HCT116 (cell line): ENCODE measurements at places on chromosomes 6 and 20.

- no peak for DNase-seq
Observed at GRCh38 chr6:113089056-113089455, 741.9 kb downstream of the RFPL4B start.

- no peak for DNase-seq
Observed at GRCh38 chr6:97347111-97347510, 64.1 kb upstream of the MMS22L start.

- DNase-seq = no peak
Observed at GRCh38 chr20:63156221-63156671, 59.7 kb downstream of the YTHDF1 start.

DNA sequence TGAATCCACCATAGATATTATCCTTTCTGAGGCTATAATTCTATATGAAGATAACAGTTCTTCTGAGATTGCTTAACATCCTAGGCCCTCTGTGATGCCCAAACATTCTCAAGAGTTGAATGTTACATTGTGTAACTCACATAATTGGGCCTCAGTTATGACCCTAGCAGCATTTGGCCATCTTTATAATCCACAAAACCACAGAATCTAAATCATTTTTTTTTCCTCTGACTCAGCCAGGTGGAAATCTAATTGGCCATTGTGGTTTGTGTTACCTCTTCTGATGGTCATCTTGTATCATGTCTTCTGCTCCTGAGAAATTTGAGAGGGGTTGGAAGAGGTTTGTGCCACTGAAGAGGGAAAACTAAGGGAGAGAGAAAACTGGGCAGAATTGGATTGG is 99.5 kb downstream of the LINC00237 start:
- no peak for DNase-seq

DNA sequence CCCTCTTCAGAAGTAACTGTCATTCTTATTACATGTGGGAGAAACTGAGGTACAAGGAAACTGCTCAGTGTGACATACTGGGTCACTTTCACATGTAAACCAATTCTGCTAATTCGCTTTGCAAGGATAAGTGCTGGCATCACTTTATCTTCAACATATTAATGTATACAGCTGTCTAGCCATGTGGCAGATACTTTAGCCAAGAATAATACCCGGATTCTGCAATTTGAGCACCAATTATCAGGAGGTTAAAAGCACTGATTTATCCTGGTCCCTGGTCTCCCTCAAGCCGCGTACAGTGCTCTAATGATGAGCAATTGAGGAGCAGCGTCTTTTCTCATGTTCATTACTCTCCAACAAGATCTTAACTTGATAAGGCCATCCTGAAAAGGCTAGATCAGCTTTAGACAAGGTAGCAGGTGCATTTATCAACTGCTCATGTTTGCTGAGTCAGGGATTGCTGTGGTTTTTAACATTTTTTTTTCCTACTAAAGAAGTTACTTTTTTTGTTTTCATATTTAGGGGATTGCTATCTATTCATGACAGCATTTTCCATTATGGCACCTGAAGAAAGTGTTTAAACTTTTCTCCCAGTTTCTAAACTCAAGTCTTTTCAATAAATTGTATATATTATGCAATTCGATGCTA is 1066.3 kb upstream of the MAP3K7 start:
- DNase-seq = no peak

DNA sequence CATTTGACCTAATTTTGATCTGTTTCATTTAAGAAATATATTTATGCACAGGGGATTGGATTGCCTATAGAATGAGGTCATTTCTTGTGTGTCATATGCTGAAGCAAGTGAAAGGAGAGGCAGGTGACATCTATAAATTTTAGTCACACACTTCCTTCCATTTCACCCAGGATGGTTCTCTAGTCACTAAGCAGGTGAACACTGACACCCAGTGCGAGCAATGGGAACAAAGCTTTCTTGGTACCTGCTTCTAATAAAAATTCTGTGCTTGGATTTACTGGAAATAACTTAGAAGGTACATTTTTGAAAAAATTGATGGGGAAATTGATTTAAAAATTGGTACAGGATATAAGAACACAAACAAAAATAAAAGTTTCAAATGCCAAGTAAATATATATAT is 66.9 kb upstream of the MC3R start:
- DNase-seq = no peak

DNA sequence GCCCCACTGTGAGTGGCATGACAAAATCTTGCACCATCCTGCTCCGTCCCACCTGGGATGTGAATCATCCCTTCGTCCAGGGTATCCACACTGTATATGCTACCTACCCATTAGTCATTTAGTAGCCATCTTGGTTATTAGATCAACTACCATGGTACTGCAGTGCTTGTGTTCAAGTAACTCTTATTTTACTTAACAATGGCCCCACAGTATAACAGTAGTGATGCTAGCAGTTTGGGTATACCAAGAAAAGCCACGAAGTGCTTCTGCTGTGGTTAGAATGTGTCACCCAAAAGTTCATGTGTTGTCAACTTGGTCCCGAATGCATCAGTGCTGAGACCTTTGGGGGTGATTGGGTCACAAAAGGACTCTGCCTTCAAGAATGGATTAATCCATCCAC is 11.7 kb downstream of the OSER1 start:
- DNase-seq = no peak

- no peak for DNase-seq
Observed at GRCh38 chr6:113651920-113652319, 205.2 kb upstream of the MARCKS start.

- DNase-seq = no peak
Observed at GRCh38 chr6:142531727-142532126, 229.9 kb downstream of the ADGRG6 start.

DNA sequence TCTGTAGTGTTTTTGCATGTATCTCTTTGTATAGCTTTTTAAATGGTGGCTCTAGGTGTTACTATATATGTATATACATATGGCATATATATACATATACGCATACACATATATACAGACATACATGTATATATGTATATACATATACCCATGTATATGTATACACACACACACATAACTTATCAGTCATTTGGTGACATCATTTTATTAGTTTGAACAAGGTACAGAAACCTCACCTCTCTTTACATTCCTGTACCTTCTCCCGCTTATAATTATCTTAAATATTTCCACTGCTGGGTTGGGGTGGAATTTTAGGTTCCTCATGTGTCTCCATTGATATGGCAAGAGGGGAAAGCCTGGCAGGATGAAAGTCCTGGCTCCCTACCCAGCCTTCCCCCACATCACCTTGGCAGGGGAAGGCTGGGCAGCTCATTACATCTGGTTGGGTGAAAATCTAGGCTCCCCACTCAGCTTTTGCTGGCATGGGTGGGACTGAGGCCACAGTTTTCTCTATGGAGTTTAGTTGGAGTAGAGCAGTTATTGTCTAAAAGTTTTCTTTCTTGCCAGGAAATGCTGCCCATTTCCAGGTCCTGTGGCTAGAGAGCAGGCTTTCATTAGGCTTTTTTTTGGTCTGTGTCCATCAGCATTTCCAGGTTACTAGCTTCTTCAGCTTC is 7.6 kb downstream of the GLO1 start:
- DNase-seq = no peak

DNA sequence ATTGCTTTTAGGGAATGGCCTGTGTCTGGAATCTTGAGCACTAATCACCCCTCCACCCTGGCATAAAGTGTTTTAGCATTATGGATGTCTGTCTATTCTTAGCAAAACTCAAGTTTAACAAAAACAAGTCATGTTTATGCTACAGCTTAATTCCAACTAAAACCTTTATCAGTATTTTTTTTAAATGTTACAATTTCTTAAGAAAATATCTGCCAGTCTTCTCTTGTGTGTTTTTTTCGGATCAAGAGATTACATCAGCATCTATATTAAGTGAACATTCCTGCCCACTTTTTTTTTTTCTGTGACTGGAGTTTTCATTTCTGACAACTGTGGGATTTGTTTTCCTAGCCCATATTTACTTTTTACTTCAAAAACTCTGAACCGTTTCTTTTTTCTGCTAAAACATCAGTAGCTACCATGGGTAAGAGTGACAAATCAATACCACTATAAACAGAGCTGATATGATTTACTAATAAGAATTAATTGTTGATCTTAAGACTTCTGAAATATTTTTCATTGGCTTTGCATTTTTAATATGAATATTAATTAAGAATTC is 94.3 kb downstream of the EDN1 start:
- no peak for DNase-seq

DNA sequence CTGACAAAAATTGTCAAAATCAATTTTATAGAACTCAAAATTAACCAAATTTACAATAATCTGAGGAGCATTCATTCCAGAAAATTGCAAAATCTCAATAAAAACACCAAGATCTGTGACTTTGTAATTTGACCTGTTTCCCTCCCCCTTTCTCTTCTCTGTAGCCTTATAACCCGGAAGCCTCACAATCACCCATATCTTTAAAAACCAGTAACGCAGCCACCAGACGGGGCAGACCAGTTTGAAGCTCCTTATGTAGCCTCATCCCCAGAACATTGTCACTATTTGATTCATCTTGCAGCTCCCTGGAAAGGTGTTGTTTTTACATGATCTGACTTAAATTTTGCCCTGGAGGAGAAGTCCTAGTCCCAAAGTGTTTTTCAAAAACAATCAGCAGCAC is 27.5 kb upstream of the TGM6 start:
- no peak for DNase-seq

- no peak for DNase-seq
Observed at GRCh38 chr6:39157511-39157910, 42.5 kb upstream of the SAYSD1 start.

DNA sequence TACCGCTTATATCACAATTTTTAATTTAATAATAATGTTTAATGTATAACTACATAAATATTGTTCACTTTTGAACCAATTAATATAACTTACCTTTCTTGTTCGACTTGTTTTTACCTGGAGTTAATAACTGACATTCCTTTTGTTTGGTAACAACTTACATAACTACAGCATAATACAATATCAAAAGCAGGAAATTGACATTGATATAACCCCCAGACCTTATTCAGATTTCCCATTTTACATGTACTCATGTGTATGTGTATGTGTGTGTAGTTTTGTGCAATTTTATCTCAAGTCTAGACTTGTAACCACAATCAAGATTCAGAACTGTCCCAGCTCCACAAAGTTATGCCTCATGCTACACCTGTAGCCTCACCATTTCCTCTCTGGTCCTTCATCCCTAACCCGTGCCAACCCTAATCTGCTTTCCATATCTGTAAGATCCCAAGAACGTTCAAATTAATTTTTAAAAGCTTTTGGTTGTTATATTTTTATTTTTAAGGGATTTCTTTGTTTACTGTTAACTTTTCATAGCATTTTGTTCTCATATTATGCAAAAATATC is 190.6 kb downstream of the MANEA start:
- no peak for DNase-seq

GRCh38 chr6:164753517-164753916 is 555.9 kb downstream of the C6orf118 start:
- peak; percentile 13 for DNase-seq

DNA sequence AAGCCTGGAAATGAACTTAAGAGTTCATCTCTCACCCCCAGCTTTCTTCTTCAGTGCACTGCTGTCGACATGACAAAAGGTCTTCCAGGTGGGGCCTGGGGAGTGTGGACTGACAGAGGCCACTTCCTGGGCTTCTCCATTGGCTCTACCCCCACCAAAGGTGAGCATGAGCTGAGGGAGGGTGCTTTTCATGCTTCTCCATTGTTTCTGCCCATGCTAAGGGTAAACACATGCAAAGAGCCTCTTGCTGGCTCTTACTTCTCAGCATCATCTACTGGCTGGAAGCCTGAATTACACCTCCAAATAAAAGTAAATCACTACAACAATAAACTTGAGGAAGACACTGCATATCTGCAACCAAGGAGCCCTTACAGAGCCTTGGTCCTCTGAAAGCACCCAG is 227.2 kb downstream of the EPM2A start:
- no peak for DNase-seq

DNA sequence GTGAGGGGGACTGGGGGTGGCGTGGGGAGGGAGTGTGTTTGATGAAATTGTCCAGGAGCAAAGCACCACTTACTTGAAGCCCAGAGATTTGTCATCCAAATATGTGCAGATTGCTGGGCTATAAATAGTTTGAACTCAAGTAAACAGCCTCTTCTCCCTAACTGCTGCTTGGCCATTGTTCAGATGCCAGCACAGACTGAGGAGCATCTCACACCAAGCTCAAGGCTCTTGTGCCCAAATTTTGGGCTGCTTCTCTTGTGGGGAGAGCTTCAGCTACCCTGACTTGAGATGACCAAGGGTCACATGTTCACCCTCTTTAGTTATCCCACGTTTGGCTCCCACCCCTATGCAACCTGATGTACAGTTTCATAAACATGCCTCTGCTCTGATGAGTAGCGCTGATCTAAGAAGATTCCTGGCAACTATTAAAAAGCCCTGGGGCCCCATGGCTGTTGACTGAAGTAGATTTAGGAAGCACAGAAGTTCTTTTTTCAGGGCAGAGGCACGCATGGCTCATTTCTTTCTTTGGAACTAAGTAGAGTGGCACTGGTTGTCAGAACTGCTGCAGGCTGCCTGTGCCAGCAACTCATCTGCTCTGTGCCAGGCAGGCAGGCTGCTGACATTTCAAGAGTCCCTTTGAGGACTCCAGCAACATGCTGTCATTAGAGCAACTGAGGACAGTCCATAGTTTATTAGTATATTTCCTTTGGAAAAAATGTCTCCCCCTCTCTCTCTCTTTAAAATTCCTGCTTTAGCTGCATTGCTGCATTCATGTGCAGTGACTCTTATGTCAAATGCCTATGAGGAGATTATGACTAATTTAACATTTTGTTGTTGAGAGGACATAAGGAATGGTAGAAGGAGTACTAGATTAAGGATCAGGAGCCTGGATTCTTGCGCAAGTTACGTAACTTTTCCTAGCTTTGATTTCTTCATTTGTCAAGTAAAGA is 9.6 kb upstream of the PKIG start:
- no peak for DNase-seq

- no peak for DNase-seq
Observed at GRCh38 chr20:25469558-25469957, 62.1 kb downstream of the GINS1 start.

DNA sequence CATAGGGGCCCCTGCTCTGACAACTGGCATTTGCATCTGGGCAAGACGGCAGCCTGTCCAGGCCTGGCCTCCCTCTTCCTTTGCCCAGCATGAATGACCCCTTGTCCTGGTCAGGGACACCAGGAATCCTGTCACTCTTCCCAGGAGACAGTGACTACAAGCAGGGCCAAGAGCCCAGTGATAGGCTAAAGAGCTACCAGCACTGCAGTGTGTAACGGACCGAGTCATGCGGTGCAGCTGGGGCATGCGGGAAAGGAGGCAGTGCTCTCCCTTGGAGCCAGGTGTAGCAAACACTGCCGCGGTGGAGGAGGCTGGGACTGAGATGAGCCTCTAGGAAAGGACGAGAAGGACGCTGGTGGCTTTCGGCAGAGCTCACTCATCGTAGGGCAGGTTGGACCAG is 38.7 kb upstream of the DSP start:
- no peak for DNase-seq

DNA sequence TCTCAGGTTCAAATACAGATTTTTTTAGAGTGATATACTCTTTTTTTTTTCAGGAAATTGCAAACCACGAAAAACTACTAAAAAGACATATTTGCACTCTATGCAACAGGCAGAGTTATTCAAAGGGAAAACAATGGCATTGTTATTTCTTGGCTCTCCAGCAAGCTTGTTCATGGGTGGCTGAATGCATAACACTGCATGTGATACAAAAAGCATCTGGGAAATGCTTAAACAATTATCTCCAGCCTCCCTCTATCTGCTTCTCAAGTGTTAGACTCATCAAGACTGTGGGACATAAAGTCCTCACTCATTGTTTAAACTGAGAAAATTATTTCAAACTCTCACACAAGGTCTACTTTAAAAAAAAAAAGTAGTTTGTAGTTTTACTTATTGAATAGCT is 7.3 kb upstream of the COL12A1 start:
- no peak for DNase-seq

- DNase-seq = no peak
Observed at GRCh38 chr20:37151529-37151928, 27.6 kb upstream of the RPN2 start.

GRCh38 chr6:6320901-6321300 is 439 bp upstream of the F13A1 start:
- no peak for DNase-seq
